Activated CD8-positive, alpha-beta T cell treated with anti-CD3 and anti-CD28 coated beads for 36 hours (primary cell): ENCODE measurements at places on chromosomes 2 and 18. TPM values are rescaled to one million over a fixed set of nuclear protein-coding genes. Genes with fewer than 3 reads are reported as not detected.

- no peak for DNase-seq
These were observed 255.8 kb downstream of the GLI2 start for GRCh38 chr2:120991441-120991840.

GRCh38 chr2:177489719-177490301 is 97.2 kb downstream of the AGPS start:
- no peak for DNase-seq

- DNase-seq = no peak
These were observed 81.8 kb downstream of the HDAC4 start for GRCh38 chr2:239318790-239319661.

DNA sequence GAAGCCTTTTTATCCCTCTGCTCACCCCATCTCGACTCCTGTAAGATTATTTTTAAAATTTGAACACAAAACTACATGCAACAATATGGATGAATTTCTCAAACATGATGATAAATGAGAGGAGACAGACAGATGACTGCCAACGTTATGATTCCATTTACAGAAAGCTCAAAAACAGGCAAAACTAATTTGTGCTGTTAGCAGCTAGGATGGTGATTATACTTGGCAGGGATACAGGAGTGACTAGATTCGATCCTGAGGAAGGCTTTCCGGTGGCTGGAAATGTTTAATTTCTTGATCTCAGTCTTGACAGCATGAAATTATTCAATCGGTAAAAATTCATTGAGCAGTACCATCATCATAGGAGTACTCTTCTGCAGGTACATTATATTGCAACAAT is 163.4 kb upstream of the SH3BP4 start:
- no peak for DNase-seq

DNA sequence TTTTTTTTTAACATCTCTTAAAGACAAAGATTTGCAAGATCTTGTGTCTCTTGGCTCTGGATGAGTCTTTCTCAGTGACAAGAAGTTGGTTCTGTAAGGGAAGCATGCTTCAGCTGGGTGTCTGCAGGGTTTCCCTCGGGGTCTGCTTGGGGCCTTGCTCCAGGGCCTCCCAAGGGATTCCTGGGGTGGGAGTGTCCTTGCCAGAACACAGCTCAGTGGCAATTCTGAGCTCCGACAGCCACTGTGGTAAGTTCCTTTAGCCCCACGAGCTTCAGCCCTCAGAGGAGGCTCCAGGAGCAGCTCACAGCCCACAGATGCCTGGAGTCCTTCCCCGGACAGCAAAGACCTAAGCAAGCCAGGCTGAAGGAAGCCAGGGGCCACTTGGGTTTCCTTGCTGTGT is 52.4 kb downstream of the EMX1 start:
- DNase-seq = no peak

GRCh38 chr2:21693081-21693480 is 569.3 kb downstream of the TDRD15 start:
- DNase-seq = no peak

DNA sequence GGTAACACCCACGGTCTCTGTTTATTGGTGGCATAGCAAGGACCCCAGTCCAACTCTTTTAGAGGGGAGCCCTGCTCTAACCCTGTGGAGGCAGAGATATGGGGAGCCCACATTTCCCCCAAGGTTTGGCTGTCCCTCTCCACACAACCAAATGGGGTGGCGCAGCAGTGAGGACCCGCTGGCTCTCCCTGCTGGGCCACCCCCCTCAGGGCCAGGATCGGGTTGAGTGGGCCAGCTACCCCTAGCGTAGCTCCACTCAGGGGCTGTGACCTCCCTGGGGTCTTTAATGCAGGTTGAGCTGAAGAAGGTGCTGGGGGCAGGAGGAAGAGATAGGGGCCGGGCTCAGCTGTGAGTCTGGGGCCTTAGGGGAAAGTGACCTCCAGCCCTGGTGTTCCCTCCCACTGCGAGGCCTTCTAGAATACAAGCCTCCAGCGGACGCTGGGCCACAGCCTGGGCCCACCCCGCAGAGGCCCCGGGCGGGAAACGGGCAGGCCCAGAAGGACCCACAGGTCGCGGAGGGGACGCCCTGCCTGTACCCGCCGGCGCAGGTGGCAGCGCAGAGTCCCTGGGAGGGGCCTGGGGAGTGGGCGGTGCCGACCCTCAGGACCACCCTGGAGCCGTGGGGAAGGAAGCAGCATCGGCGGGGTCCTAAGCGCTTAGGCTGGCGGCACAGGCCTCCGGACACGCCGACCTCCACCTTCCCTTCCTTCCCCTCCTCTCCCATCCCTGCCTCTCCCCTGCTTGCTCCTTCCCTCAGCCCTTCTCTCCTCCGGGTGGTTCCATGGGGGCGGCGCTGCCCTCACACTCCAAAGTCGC is 9.6 kb downstream of the CROCC2 start:
- no peak for DNase-seq

DNA sequence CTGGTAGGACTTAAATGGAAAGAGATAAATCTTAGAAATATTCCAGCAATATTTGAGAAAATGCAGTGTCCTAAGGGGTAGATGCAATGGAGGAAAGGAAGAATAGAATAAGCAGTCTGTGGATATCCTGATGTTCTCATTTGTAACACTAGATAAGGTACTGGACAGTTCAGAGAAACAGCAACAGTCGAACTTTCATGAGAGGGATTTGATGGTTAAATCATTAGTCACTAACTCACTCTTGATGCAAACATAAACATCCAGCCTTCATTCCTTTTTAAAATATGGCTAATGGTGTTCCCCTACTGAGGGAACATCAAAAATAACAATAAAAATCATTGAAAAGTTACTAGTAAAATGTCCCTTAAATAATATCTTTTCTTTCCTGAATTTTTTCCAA is 211.4 kb upstream of the SLC39A10 start:
- no peak for DNase-seq

- DNase-seq = no peak
These were observed 52.2 kb downstream of the CYB5A start for GRCh38 chr18:74239567-74239966.

GRCh38 chr18:741931-742512 is 29.6 kb upstream of the ENOSF1 start:
- no peak for DNase-seq

DNA sequence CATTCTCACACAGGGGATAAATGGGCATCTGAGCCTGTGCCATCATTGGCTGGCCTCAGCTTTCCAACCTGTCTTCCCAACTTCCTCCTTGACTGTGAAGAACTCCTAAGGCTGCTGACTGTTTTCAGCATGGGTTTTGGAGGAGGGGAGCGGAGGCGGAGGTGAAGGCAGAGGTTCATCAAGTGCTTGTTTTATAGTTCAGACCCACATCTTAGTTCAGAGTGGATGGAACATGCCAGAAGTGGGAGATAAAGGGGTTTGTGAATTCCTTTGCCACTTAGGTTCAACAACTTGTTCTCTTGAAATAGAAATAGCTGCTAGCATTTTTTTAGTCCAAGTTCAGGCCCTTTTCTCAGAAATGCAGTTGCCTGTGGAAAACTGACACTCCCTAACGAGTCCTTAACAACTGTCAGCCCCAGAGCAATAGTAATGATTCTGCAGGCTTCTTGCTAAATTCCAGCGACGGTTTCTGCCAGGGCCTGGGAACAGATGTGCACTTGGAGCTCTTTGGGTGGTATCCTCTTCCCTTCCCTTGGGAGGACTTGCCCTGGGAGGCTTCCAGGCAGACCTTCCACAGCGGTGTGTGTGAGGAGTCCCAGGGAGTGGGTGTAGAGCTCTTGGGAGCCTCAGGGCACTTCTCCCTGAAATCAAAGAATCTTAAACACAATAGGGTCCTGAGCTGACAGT is 30.1 kb upstream of the ITGA6 start:
- no peak for DNase-seq

- DNase-seq = no peak
These were observed 273.9 kb upstream of the SESTD1 start for GRCh38 chr2:179538406-179539123.

- DNase-seq = no peak
These were observed 55.6 kb upstream of the PHLPP1 start for GRCh38 chr18:62659698-62660097.

DNA sequence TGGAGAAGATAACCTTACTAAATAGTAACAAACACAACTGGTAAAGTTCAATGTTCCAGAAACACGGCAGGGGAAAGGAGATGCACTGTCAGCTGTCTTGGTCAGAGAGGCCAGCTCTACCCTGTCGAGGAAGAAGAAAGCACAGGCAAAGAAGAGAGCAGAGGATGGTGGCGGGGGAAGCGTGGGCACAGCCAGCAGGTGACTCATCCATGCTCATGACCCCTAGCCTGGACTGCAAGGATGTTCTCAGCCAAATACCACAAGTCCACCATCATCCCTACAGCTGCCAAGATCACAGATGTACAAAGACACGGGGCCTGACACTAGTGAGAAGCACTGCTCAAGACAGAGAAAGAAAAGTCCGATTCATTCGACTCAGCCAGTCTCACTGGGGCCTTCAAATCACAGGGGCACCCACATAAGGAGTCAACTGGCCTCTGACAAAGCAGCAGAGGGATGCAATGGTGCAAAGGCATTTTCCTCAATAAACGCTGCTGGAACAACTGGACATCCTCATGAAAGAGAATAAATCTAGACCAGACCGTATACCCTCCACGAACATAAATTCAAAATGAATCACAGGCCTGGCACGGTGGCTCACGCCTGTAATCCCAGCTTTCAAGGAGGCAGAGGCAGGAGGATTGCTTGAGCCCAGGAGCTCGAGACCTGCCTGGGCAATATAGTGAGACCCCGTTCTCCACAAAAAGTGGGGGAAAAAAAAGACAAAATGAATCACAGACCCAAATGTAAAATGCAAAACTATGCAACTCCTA is 5.6 kb downstream of the DTYMK start:
- no peak for DNase-seq

GRCh38 chr2:22995576-22995975 is 389.4 kb upstream of the KLHL29 start:
- DNase-seq = no peak

DNA sequence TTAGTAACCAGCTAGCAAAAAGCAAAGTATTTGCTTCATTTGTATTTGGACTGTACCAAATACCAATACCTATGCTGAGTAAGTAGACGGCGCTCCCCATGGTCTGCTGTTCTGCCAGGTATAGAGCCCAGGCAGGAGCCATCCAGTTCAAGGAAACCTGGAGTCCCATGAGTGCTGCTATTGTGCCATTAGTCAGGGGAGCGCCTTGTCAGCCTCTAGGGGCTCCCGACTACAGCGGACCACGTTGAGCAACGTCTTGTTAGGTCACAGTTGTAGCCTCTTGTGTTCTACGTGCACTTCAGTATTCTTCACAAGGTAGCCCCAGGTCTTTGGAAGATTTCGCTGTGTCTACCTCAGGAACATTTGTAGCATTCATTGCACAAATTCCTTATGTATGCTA is 21.6 kb upstream of the SLC9A2 start:
- no peak for DNase-seq

DNA sequence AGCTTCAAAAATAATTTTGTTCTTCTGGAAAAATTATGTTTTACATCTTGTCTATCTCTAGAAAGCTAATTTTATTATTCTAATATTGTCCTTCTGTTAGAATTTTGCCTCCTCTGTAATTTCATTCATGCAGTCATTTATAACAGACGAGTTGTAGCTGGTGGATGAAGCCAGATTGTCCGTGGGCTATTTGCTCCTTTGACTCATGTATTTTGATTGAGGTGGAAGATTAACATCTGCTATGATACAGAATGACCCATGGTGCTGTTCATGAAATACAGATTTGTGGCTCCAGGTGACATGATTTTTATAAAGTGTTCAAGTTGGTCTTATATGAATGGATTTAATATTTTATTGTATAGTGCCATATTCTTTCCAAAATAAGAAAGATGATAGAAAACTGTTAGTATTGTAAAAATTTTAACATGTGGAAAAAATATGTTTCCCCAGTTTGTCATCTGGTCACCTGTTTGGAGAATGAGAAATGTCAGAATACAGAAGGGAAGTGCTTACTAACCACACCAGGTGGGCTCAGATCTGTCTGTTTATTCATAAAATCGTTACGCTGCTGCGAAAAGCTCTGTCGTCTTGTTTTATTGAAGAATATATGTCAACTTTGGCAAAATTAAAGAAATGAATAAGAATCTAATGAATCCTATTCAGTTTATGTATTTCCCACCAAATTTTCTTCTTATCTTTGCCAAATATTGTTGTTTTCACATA is 20.4 kb upstream of the L3MBTL4 start:
- DNase-seq = no peak

- DNase-seq = no peak
These were observed 19.9 kb downstream of the CELF4 start for GRCh38 chr18:37545461-37546271.

DNA sequence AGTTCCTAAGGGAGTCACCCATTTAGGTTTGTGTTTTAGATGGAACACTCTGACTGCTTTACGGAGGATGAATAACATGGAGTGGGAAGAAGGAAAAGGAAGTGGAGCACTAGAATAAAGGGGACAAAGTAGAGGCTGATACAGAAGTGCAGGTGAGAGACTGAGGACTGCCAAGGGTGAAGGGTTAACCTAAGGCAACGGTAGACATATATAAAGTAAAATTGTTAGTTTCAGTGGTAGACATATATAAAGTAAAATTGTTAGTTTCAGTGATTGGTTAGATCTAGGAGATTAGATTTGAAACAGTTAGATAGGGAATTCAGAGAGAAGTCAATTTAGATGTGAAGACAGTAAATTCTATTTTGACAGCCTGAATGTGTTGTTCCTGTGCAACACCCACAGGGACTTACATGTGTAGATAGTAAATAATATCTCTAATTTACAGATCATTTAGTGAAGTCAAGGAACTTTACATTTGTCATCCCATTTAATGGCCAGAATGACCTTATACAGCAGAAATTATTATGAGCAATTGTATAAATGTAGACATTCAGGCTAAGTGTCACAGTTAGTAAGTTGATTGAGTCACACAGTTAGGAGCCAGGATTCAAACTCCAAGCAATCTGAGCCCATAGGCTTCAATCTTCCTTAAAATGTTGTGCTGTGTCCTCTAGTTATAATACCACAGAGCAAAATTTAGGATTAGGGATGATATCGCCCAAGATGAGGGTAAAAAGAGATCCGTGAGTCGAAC is 270.8 kb upstream of the UBE2E3 start:
- no peak for DNase-seq

- no peak for DNase-seq
These were observed 401.6 kb downstream of the SLC4A3 start for GRCh38 chr2:220029013-220029412.

Gene LYPD6
- total RNA-seq = not detected

Gene ADAM23
- 0.07 TPM for total RNA-seq

Gene WDCP
- total RNA-seq = 20.2 TPM

Gene PSD4
- 247 TPM for total RNA-seq

Gene PRKAG3
- total RNA-seq = not detected

Gene SALL3
- not detected for total RNA-seq

Gene CYP27C1
- not detected for total RNA-seq

Gene PLGLB1
- 1.3 TPM for total RNA-seq

Gene SP110
- total RNA-seq = 69.4 TPM

Gene UGT1A3
- total RNA-seq = not detected

Gene DSC2
- total RNA-seq = not detected
